ENCODE measurements at places on chromosomes 12 and 14. TPM values are rescaled to one million over a fixed set of nuclear protein-coding genes. Genes with fewer than 3 reads are reported as not detected.

GRCh38 chr14:75978249-75978731 is 3.5 kb downstream of the TGFB3 start:
- no peak for DNase-seq

DNA sequence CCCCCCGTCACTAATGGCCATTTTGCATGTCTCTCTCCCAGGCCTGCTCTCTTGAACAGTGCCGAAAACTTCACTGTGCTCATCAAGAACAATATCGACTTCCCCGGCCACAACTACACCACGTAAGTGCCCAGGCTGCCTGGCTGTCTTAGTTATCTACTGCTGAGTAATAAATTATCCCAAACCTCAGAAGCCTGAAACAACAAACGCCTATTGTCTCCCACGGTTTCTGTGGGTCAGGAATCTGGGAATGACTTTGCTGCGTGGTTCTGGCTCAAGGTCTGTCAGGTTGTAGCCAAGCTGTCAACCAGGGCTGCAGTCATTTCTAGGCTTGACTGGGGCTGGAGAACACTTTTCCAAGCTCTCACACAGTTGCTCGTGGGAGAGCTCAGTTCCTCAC is 32.6 kb downstream of the P2RX7 start:
- DNase-seq = no peak

Gene OR6C2
- total RNA-seq = not detected

GRCh38 chr14:22497671-22498093 is 91.3 kb downstream of the DAD1 start:
- DNase-seq = no peak

DNA sequence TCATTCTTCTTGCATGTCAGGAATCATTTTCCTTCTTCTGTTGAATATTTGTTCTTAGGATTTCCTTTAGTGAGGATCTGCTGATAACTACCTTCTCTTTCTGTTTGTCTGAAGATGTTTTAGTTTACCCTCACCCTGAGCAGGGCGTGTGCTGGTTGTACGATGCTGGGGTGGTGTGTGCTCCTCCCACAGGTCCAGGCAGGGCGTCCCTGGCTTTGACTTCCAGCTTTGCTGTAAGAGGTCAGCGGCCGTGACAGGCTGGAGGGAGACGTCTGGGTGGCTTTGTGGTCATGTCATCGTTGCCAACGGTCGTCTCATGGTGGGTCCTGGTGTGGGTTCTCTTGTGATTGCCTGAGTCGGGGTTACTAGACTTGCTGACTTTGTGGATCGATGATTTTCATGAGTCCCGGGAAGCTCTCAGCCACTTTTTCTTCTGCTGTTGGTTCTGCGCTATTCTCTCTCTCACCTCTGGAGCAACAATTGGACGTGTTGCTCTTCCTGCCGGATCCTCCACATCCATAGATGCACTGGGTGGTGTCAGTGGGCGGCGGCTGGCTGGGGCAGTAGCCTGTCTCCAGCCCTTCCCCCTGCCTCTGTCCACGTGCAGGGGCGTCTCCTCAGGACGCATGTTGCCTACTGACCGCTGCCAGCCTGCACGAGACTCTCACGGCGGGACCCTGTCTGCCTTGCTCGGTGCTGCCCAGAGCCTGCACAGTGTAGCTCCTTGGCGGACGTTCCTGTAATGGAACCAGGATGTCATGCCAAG is 8.4 kb downstream of the PACS2 start:
- DNase-seq = no peak

DNA sequence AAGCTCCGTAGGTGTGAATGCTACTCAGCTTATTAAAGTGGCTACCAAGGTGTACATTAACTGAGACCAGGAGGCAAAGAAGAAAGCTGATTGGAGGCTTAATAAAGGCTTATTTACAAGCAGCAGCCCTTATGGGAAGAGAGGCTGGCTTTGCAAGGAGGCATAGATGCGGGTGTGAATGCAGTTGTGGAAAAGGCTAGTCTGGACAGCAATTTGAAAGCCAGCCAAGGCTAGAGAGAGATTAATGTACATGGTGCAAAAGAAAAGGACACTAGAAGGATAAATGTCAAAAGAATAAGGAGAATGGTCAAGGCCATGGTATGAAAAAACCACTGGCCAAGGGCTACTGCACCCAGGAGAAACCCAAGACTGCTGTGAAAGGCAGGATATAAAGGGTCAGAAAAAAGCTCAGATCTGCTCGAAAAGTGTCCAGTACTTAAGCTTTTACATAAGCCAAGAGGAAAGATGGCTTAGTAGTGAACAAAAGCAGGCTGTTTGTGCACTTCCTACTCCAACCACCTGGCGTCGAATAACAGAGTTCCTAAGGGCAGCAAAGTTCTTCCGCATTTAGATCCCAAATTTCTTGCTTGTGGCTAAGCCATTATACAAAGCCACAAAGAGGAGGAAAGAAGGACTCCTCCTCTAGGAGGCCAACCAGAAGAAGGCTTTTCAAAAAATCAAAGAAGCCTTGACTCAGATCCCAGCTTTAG is 24.0 kb downstream of the KLRK1 start:
- no peak for DNase-seq

Gene TMCC3
- 3.2 TPM for total RNA-seq

Gene SIX1
- total RNA-seq = 0.46 TPM

- DNase-seq = no peak
Observed at GRCh38 chr12:1496162-1496900, 98.0 kb downstream of the FBXL14 start.

Gene OR6C4
- total RNA-seq = not detected

GRCh38 chr14:82510007-82510406 is 976.4 kb upstream of the SEL1L start:
- DNase-seq = no peak

Gene SERPINA9
- not detected for total RNA-seq

DNA sequence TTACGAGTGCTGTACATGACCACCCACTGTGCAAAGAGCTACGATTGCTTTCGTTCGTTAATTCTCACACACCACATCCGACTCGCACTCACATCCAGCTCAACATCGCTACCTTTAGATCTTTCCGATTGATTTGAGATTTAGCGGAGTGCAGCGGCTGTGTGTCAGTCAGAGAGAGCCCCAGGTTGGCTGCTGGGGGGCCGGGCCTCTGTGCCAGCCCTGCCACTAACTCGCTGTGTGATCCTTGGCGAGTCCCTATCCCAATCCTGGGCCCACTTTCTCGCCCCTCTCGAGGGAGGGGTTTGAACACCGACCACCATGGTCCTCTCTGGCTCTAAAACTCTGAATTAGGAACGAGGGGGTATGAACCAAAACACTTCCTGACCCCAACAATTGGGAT is 8.6 kb downstream of the DLK1 start:
- no peak for DNase-seq

Gene TMPRSS12
- total RNA-seq = not detected

Gene TRHDE
- total RNA-seq = 5.0 TPM

DNA sequence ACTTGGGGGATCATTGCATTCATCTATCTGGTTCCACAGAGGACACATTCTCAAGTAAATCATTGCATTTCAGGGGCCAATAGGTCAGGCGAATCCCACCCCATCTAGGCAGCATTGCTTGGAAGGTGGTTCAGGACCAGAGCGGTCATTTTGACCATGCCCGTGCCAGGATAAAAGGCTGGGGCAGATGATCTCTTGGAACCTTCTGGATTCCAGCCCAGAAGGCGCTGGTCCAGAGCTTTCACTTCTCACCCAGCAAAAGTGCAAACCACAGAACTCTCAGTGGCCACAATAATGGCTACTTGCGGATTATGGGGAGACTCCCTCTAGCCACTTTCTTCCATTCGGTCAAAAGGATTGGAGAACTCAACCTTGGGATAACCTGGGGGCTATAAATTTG is 595 bp upstream of the KRT85 start:
- no peak for DNase-seq

DNA sequence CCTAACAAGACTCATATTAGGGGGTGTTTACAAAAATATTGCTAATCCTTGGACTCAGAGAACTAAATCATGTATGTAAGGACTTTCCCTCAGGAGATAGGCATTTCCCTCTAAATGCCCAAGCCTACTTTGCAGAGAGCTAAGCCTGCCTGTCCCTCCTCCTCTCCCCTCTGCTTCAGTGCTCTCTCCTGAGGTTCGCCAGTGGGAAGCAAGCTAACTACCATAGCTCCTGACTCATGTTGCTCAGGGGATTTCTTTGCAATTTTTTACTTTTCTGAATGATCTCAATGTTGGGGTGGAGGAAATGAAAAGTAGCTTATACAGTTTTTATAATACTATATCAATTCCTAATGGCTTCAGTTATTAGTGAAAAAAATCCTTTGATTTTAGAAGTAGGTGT is 29.6 kb downstream of the IFT43 start:
- DNase-seq = no peak

DNA sequence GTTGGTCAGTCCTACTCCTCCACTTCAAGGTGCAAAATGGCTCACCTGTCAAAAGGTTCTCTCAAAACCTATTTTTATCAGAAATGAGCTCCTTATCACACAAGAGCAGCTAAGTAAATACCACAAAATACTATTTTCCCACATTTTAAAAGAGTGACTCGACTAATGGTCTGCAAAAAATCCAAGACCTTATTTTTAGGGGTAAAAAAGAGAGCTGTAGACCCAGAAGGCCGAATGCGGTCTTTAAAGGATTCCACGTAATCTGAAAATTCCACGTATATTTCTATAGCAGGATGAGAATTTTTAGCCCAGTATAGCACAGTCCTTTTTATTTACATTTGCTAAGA is 3.8 kb downstream of the C14orf93 start:
- no peak for DNase-seq

Gene PARP11
- total RNA-seq = 13.3 TPM

GRCh38 chr12:93184672-93185368 is 192.9 kb upstream of the NUDT4 start:
- no peak for DNase-seq

- no peak for DNase-seq
Observed at GRCh38 chr12:117441751-117442150, 80.3 kb upstream of the NOS1 start.

Gene KRT73
- not detected for total RNA-seq

DNA sequence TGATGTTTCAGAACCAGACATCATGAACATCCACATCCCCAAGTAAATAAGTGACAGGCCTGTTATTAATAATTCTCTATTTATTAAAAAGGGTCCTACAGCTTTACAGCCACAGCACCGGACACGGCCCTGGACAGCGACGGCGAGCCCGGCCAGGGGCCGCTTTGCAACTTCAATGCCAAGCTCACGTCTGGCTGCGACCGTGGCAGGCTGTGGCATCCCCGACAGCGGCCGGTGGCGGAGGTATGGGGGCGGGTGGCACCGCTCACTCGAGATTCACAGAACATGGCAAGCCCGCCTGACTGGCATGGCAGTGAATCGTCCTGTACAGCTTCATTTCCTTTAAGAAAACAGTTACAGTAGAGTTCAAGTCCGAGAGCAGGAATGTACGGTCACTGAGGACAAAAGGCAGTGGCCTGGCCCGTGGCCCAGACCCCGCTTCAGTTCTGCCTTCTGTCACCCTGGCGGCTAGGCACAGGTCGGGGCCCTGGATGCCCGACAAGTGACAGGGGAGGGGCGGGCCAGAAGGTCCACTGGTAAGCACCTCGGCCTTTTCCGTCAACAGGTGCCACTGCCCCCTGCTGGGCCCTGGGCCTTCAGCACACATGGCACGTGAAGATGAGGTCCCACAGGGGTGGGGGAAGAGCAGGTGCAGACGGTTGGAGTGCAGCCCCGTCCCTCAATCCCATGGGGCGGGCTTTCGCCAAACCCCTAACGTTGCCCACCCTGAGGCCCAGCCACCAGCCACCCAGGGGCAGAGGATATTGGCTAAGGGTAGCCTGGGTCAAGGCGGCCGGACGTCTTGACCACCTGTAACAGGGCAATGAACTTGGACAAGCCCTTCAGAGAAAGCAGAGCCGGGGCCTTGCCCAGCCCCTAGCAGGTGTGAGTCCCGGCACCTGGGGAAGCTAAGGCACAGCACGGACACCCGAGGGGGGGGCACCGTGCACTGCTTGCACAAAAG is 30.3 kb downstream of the HIP1R start:
- DNase-seq = no peak

Gene MUCL1
- total RNA-seq = not detected

DNA sequence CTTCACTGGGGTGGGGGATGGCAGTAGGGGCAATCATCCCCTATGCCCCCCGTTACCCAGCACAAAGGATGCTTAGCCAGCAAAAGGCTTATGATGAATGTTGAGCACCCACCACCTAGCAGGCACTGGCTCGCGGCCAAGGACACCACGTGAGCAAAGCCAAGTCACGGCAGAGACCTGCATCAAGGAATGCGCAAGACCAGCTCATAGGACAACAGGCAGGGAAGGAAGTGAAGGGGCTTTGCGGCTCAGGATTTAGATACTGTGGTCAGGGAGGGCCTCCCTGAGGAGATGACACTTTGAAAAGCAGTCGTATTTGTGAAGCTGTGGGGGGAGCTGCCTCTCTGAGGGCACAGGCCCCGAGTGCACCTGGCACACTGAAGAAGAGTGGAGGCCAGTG is 32.8 kb downstream of the SH2B3 start:
- DNase-seq = no peak

- peak; percentile 23 for DNase-seq
Observed at GRCh38 chr12:49909826-49910225, 6.1 kb upstream of the FAIM2 start.

GRCh38 chr12:99453836-99454538 is 193.6 kb upstream of the GARIN6 start:
- no peak for DNase-seq

DNA sequence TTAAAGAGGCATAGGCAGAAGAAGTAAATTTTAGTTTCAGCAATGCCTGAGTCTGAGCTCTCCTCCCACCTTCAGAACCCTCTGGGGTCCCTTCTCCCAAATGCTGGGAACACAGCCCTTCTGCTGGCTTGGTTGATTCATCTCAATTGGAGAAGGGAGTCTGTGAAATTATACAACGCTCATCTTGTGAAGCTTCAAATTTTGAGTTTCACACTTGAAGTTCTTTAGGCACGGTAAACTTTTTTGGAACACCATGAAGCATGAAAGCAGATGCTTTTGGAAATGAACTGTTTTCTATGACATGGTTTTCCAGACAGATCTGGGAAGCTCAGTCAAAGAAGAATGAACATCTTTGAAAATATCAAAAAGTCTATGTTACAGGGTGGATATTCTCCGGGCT is 69.9 kb downstream of the TBK1 start:
- no peak for DNase-seq
